ENCODE measurements at places on chromosomes 2 and 18.

- no peak for DNase-seq
Measured at GRCh38 chr2:26269571-26270158, 24.9 kb downstream of the HADHB start.

DNA sequence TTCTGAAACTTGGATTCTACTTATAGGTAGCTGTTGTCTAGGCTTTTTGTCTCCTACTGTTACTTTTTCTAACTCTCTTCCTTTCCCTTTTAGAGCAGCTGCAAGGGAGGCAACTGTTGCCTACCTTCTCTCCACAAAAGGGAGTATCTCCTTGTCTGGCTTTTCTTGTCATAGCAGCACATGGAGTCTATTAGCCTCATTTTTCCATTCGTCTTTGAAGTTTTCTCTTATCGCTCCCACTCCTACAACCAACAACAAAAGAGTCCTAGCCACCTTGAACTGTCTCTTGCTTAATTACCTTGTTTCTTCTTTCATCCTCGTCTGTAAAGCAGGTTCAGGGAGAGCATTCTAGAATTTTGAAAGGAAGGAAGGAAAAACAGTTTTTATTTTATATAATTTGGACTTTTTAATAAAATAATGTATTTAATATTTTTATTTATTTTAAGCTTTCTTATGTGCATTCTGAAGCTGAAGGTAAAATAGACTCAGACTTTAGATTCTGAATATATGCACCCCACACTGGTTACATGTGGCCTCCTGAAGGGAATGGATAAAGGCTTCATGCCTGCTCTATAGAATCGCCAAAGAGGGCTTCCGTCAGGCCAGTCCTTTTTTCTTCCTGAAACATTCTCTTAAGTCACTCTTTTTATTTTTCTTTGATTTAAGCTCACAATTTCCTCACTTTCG lies 154.4 kb downstream of the CSRNP3 start:
- no peak for DNase-seq

DNA sequence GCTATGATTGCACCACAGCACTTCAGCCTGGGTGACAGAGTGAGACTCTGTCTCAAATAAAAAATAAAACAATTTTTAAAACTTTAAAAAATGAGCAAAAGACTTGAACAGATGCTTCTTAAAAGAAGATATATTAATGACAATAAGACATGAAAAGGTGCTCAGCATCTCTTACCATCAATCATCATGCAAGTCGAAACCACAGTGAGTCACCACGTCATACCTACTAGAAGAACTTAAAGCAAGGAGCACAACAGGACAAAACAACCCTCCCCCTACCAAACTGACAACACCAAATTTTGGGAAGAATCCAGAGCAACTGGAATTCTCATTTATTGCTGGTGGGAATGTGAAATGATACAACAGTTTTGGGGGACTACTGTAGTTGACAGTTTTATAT lies 251.6 kb downstream of the BCL2 start:
- no peak for DNase-seq

GRCh38 chr2:128510701-128511397 lies 192.2 kb upstream of the HS6ST1 start:
- no peak for DNase-seq

DNA sequence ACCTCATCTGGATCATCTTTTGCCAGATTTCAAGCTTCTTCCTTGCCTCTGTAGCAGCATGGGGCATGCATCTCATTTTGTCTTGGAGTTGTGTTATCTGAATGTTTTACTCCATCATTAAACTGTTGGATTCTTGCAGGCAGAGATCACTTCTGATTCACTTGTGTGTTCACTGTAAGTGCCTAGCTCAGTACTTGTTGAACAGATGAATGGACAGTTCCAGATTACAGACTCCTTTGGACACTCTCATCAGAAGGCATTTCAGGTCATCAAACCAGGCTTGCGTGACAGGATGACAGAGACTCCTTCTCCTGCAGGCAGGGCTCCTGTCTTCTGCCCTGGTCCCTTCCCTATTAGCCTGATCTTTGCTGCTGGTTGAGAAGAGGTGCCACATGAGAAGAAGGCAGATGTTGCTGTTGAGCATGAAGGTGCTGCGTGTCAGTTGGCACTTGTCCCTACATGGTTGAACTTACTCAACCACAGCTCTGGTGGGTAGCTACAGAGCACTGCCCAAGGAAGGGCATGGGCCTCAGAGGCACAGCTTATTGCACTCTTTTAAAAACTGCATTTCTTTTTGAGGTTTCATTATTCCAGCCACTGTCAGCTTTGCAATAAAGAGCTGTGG lies 58.9 kb downstream of the INPP4A start:
- DNase-seq, result no peak

DNA sequence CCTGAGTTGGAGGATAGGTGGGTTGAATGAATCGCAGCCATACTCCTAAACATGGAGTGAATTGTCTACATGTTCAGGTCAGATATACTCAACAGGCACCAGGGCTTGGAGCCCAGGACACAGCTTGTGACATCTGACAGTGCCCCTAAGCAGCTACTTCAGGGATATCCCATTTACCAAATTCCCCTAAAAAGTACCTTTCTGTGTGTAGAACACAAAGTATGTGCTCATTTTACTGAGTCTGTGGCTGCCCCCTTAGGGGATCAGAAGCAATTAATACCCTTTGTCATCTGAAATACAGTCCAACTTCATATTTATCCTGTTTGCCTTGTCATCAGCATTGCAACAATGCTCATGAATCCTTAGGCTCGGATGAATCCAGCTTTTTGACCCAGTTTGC lies 20.8 kb downstream of the TNFRSF11A start:
- no peak for DNase-seq

- DNase-seq, result no peak
Measured at GRCh38 chr2:57399057-57399456, 647.5 kb upstream of the VRK2 start.

DNA sequence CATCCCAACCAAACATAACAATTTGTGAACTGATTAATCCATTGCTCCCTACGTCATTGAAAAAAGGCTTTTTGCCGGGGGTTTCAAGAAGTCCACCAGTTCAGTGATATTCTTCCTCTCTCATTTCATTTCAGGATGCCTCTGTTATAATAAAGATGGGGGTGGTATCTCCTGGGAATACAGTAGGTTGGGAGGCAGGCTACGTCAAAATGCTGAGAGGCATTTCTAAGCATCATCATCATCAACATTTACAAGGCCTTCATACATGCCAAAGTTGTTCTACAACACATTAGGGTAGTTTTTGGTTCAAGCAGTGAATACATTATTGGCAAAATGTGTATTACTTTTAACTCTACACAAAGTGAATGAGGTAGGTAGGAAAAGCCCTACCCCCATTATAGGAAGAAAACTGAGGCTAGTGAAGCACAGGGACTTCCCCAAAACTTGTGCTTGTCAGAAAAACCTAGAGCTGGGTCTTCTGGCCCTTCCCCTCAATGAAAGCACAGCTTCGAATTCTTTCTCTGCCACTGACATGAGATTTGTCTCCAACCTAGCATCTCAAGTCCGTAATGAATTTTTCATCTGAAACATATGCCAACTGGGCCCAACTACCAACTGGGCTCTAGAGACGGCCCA lies 11.3 kb downstream of the OSR1 start:
- no peak for DNase-seq

DNA sequence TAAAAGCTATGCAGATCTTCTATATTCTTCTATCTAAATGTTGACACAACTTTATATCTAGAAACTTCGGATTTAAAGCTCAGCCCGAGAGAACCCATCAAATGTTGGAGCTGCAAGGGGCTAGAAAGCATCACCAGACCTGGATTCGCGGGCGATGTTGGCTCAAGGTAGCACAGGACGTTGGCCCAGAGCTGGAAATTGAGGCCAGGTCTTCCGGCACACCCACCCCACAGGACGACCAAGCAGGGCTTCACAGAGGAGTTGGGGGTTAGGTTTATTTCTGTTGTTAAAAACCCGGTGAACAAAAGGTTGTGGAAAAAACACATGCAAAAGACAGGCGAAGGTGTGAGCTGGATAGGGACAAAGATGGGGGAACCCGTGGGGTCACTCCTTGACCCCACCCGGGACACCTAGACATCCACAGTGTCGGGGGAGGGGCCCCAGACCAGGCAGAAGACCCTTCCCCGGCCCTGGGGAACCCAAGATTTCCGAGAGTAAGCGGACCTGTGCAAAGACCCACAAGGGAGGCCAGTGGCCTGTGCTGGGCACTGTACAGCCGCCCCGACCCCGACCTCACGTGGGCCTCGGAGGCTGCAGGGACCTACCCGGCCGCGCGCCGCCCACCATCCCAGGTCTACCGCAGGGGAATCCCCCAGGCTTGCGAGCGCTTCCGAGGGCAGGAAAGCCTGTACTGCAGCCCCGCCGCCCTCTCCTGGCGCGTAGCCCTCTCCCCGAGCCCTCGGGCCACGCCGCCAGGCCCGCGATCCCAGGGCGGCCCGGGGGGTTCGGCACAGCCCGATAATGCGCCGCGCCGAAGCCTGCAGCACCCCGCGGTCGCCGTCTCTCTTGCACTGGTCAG lies 1.8 kb upstream of the AGBL5 start:
- DNase-seq, result no peak

DNA sequence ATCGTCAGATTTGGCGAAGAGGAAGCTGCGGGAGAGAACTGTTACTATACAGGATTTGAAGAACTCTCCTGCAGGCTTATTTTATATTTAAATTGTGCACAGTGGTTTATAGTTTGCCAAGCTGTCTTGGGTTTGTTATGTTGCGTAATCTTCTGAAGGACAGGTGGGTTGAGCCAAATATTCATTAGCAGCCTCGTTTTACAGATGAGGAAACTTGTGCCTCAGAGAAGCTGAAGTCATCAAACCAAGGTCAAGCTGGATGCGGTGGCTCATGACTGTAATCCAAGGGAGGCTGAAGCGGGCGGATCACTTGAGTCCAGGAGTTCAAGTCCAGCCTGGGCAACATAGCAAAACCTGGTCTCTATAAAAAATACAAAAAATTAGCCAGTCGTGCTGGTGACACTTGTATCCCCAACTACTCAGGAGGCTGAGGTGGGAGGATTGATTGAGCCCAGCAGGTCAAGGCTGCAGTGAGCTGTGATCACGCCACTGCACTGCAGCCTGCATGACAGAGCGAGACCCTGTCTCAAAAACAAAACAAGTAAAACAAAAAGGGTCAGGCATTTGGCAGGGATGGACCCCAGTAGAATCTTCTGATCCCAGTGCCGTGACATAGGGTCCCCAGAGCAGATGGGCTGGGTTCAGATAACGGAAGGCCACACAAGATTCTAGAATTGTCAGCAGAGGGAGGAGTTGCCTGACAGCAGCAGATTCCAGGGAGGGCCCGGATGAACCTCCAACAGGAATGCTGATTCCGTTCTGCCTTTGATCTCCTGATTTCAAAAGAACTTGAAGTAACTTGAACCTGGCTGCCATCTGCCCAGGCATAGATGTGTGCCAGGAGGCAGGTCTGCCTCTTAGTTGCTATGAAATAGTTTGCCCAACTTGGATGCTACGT lies 50.6 kb downstream of the SH3BP4 start:
- DNase-seq, result no peak

DNA sequence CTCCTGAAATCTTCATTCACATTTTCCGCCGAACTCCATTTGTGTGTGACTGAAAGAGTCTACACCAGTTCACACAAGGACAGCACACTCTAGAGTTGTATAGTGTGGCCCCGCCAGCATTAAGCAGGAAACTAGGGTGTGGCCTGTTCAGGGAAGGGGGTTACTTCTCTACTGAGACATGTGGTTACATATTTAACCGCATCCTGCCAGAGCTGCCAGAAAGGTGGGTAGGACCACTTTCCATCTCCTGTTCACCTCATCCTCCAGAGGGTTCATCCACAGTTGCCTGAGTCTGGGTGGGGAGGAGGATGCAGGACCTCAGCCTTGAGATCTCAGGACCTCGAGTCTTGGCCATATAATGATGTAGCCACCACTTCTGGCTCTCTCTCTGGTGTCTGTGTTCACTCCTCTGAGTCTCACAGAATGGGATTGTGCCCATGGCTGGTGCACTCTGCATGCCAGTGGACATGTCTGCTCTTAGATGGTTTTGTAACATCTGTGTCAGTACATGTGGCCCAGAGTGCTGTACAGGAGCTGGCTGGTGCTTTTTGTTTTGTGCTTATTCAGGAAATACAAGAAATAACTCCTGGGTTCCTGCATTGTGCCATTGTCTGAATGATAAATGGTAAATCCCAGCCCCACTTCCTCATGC lies 7.7 kb upstream of the SP140L start:
- no peak for DNase-seq

DNA sequence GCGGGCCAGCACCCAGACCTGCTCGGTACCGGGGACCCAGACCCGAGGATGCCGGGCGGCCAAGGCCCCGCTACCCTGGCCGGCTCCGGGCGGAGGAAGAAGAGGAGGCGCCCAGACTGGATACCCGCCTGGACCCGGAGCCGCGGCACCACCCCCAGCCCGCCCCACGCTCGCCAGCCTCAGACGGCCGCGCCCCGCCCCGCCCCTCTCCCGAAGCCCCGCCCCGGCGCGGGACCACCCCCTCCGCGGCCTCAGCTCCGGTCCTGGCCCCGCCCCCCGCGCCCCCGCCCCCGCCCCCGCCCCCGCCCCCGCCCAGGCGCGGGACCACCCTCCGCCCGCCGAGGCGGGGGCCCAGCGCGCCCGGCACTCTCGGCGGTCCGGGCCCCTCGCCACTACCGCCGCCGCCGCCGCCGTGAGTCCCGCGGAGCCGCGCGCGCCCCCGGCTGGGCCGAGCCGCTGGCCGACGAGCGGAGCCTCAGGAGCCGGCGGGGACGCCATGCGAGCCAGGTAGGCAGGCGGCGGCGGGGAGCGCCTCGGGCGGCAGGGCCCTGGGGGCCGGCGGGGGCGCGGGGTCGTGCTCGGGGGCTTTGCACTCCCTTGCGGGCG lies at the start of gene SH3BP4:
TSS of gene SH3BP4 (plus strand) at position 354 of the 606 bp plus-strand sequence. CDS start 82,986 bp downstream, outside the sequence.
- DNase-seq, result peak; percentile 65

DNA sequence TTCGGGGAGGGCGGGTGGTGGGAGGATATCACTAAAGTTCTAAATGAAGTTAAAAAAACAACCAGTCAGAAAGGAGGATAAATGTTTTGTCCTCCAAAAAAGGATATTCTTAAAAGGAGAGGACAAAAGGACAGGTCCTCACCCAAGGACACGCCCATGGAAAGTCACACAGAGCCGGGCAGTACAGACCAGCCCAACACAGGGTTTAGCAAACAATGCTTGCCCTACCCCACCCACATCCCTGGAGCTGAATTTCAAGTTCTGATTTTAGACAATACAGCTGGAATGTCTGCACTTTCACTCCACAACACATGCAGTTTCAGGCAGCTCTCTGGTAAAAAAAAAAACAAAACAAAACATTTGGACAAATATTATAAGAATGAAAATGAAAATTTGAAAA lies 67.9 kb downstream of the SLC9A4 start:
- no peak for DNase-seq

GRCh38 chr2:96528006-96528699 lies 8.4 kb upstream of the ARID5A start:
- DNase-seq, result no peak

DNA sequence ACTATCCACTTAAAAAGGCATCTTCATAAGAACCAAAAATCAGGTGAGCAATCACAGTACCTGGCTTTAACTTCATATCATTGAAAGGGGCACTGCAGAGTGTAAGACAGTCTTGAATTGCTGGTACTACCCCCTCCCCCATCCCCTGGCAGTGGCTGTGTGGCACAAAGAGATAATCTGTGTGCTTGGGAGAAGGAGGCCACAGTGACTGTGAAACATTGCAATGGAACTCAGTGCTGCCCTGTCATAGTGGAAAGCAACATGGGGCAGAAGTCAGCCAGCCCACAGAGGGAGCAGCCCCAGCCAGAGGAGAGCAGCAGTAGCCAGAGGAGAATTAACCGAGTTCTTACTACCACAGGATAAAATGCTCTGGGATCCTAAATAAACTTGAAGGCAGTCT lies 45.3 kb upstream of the UGP2 start:
- no peak for DNase-seq

- no peak for DNase-seq
Measured at GRCh38 chr2:162480067-162480466, 136.1 kb downstream of the GCA start.

GRCh38 chr2:189267925-189268579 lies 88.5 kb upstream of the COL5A2 start:
- DNase-seq, result no peak
